ENCODE measurements at places on chromosomes 2 and 18. TPM values are rescaled to one million over a fixed set of nuclear protein-coding genes. Genes with fewer than 3 reads are reported as not detected.

The CARF gene
- 3.5 TPM for total RNA-seq

The SP5 gene
- total RNA-seq: 1.7 TPM

DNA sequence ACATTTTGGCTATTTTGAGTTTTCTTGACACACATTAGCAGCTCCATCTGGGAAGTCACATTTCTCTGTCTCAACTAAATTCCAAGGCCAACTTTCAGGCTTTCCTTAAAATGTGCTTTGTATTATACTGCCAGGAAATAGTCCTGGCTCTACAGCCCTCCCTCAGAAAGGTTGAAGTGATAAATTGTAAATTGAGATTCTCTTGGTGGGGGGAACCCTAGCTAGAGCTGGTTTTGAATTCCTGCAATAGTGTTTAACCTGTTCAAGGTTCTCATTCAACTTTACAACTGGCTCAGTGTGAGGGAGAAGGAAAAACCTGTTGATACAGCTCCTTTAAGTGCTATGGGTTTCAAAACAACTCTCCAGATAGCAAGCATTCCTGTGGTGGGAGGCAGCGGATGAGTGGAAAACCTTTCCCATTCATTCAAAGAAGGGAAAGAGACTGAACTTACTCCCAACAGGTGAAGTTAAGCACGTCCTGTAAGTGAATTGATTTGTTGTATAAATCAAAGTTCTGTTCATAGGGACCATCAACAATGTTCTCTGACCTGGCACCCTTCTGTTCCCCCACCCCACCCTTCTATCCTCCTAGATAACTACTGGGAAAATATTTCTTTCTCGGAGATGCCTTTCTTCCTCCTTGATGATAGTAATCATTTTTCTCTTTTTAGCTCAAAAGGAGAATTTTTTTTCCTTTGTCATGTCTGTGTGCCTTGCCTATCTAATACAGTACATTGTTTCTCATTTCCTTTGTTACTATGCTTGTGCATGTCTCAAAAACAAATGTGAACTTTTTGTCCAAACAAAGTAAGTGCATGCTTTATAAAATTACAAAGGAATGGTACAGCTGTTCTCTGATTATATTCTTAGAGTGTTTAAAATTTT, 44.2 kb upstream of the SLC39A10 start:
- peak; percentile 79 for DNase-seq
- no peaks in the 10 kb centered on the region for H3K36me3 ChIP-seq
- H3K4me1 ChIP-seq: no peaks in the 10 kb centered on the region
- H3K27ac ChIP-seq: peak overlapping the region; percentile 91
- H3K4me3 ChIP-seq: peak overlapping the region; percentile 53

DNA sequence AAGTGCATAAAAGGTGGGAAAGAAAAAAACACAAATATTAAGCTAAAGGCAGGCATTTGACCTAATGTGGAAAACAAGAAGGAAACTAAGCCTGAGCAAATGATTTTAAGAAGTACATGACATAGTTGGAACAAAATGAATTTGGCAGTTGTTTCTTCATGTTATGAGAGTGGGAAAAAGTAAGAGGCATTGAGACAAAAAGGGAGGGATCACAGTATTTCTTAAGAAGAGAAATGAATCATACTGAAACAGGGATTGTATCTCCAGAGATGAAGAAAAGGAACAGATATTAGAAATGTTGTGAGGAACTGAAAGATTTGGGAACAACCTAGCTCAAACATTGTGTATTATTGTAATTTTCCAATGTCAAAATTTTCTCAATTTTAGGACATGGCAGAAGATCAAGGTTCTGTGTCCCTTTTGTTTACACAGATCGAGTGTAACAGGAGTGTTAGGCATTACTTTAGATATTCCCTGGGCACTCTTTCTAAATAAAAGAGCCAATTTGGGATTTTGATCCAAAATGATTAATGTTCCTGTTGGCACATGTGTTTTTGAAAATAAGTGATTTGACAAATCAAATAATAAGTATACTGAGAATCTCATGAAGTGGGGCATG, 98.6 kb downstream of the CALCRL start:
- H3K27me3 ChIP-seq: no peaks in the 10 kb centered on the region
- H3K4me1 ChIP-seq: no peaks in the 10 kb centered on the region
- no peak for DNase-seq
- no peak overlapping the region for H3K27ac ChIP-seq
- H3K36me3 ChIP-seq: no peaks in the 10 kb centered on the region

DNA sequence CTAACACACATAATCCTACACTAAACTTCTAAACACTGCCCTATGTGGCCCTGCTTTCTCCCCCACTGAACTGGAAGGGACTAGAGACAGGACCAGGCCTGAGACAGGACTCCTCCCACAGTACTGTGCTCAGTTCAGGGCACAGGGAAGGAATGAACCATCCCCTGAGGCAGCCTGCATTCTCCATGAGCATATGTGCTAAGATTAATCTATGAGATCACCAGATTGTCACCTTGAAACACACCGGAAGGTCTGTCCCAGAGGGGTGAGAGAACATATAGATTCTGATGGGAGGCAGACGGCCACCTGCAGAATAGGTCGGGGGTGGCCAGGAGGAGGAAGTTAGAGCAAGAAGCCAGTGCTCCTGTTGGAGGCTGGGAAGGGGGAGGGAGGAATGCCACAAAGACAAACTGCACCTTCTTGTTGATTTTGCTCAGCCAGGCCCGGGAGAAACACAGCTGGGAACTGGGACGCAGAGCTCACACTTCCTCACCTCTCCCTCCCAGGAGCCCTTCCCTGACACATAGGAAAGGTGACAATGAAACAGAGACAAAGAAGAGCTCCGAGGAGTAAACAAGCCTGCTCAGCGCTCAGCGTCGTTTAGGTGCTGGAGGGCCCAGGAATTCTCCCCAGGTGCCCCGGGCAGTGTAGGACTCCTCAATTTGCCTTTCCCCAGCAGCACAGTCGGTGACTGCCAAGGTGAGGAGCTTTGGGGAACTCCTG, 52.1 kb downstream of the ZBTB7C start:
- H3K27ac ChIP-seq: no peak overlapping the region
- H3K36me3 ChIP-seq: 0 out of 2 replicates have a peak, but pooled peaks cover 7% of the 10 kb centered on the region
- no peaks in the 10 kb centered on the region for H3K4me1 ChIP-seq
- no peak overlapping the region for H3K4me3 ChIP-seq

GRCh38 chr2:141464995-141465394, 665.8 kb downstream of the LRP1B start:
- no peak for DNase-seq
- no peak overlapping the region for H3K4me3 ChIP-seq
- no peaks in the 10 kb centered on the region for H3K4me1 ChIP-seq
- H3K27me3 ChIP-seq: no peaks in the 10 kb centered on the region
- no peaks in the 10 kb centered on the region for H3K36me3 ChIP-seq

GRCh38 chr2:213150315-213151097, 906 bp downstream of the IKZF2 start:
- peak overlapping the region; percentile 55 for H3K27ac ChIP-seq
- peak overlapping the region; percentile 86 for H3K4me3 ChIP-seq
- H3K27me3 ChIP-seq: no peaks in the 10 kb centered on the region
- peak; percentile 48 for DNase-seq

Data from H9 (cell line).